ENCODE measurements at places on chromosomes 3 and 15. TPM values are rescaled to one million over a fixed set of nuclear protein-coding genes. Genes with fewer than 3 reads are reported as not detected.

Gene MAGI1
- total RNA-seq, result 6.1 TPM

DNA sequence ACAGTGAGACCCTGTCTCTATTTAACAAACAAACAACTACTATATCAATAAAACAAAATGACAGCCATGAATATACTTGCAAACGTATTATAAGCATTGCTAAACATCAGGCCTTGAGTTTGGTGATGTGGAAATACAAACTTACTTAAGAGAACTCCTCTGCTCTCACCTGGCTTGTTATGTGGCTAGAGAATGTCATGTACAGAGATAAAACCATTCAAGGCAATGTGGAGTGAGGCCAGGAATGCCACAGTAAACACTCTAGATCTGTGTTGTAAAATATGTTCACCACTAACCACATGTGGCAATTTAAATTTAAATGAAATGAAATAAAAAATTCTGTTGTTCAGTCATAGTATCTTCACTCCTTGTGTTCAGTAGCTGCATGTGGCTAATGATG is 22.7 kb upstream of the RARB start:
- H3K27ac ChIP-seq, result no peak overlapping the region
- DNase-seq, result no peak
- no peaks in the 10 kb centered on the region for H3K36me3 ChIP-seq

GRCh38 chr15:63226155-63226883 is 36.9 kb downstream of the RAB8B start:
- no peak overlapping the region for H3K27ac ChIP-seq
- H3K36me3 ChIP-seq, result no peaks in the 10 kb centered on the region
- no peak for DNase-seq
- H3K4me1 ChIP-seq, result no peaks in the 10 kb centered on the region
- H3K4me3 ChIP-seq, result no peak overlapping the region
- H3K27me3 ChIP-seq, result no peaks in the 10 kb centered on the region

DNA sequence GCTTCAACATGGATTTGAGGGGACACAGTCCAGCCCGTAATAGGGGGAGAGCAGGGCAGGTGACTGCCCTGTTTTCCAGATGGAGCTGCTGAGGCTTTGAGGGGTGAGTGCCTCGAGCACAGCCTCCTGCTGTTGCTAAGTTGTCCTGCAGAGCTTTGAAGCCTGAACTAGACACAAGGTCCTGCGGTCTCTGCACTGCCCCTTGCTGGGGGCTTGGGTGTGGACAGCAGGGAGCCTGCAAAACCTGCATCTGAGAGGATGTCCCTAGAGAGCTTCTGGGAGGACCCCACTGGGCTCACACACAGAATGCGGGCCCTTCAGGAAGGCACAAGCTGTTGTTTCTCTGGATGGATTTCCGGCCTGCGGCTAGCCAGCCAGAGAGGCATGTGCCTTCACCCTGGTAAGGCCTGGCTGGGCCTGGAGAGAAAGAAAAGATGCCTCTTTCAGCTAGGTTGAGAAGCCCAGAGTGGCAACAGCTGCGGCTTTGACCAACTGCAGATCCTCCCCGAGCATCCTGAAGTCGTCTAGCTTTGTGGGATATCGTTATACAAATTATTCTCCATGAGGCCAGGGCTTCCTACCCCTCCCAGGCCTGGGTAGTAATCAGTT is 226.2 kb downstream of the SLCO3A1 start:
- no peaks in the 10 kb centered on the region for H3K36me3 ChIP-seq
- peaks cover 1% of the 10 kb centered on the region for H3K27me3 ChIP-seq
- no peak for DNase-seq
- H3K27ac ChIP-seq, result no peak overlapping the region
- H3K4me3 ChIP-seq, result no peak overlapping the region

All from psoas muscle (tissue), 8 donors.